ENCODE measurements at places on chromosomes 5 and 9. TPM values are rescaled to one million over a fixed set of nuclear protein-coding genes. Genes with fewer than 3 reads are reported as not detected.

GRCh38 chr5:179451114-179451827 is 99.1 kb upstream of the RUFY1 start:
- DNase-seq = no peak

PHF24 gene
- total RNA-seq = 0.26 TPM

GKAP1 gene
- total RNA-seq = 0.90 TPM

DNA sequence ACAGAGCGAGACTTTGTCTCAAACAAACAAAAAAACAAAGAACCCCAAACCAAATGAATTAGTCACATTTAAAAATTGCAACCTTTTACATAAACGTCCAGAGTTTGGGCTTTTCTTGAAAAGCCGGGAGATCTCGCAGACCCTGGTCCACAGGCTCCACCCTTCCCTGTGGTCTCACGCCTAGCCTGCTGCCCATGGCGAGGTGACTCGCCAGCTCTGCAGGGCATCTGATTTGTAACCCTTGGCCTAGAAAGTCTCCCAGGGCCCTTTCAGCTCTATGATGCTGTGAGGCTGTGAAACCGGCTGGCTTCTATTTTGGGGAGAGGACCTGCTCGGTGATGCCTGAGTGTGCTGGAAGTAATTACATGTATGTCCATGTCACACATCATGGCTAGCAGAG is 44.7 kb upstream of the PHYKPL start:
- no peak for DNase-seq

GRCh38 chr5:151039665-151040064 is 19.3 kb downstream of the GPX3 start:
- no peak for DNase-seq

SH3RF2 gene
- total RNA-seq = 6.3 TPM

DNA sequence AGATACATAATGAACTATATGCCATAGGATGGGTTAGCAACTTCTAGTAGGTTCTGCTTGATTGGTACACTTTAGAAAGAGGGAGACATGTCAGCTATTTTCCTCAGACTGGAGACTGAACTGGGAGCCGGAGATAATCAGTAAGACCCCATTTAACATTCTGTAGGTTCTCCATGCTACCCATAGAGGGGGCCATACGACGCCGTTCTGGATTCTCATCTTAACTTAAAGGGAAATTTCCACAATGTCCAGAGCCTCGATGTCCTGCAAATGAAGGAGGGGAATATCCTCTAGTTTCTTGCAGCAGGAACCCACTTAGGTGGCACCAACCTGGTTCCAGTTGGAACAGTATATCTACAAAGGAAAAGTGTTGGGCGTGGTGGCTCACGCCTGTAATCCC is 22.3 kb upstream of the NPM1 start:
- no peak for DNase-seq

GRCh38 chr9:127569886-127570401 is 42.1 kb upstream of the STXBP1 start:
- DNase-seq = peak; percentile 71

GRCh38 chr9:214648-215493 is at the start of gene DOCK8:
Gene DOCK8 (plus strand): TSS chr9:214865. CDS start chr9:214977, 112 bp downstream.
- peak; percentile 29 for DNase-seq

DNA sequence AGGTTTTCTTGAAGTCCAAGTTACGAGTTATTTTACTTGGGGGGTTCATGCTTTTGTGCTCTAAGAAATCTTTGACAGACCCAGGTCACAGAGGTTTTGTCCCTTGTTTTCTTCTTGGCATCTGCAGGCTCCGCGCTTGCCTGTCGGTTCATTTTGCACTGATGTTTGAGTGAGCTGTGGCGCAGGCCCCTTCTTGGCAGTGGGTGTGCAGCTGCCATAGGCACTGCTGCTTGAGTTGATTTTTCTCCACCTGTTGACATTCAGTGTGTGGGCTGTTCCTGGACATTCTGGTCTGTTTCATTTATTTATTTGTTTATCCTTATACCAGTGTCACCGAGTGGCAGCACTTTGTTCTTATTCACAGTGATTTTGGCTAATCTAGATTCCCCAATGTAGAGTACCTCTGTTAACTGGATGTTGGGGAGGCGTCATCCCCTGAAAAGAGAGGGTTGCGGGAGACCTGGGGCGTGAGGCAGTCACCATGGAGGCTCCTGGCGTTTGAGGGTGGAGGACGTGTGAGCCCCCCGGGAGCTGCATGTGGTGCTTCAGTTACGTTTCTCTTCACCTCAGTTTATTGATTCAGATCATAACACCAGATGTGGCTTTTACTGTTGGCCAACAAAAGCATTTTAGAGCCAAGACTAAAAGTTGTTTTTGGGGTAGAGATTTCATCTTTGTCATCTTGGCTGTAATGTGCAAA is 121.4 kb upstream of the CACNA1B start:
- no peak for DNase-seq

- DNase-seq = peak; percentile 14
Measured at GRCh38 chr9:76456202-76456926, 2.6 kb upstream of the GCNT1 start.

DNA sequence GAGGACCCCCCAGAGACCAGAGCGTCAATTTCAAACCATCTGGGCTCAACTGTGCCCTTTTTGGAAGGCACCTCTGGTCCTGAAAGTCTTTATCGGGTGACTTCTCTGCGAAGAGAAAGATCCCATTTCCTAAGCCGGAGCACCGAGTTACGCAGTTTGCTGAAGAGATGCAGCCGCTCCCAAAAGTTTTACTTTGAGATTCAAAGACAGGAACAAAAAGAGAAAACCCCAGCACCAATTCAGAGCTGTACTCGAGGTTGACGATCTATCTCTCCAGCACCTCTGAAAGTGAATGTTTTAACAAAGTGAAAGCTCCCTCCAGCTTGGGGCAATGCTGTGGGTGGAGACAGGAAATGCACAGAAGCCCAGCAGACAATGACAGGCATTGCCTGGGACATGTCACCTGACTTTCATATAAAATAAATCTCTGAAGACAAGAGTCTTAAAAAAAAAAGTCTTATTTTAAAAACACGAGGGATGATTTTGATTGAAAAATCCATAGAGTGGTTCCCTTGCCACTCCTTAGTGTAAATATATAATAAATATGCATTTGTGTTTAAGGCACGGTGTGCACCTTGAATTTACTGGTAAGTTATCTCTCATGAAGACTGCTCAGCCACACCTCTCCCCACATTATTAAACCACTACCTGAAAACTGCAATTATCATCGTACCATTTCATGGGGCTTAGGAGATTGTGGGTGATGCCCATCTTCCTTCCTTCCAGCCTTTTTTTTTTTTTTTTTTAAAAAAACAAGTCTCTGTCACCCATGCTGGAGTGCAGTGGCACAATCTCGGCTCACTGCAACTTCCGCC is 79.9 kb downstream of the FNBP1 start:
- DNase-seq = peak; percentile 29

GRCh38 chr5:143148771-143149170 is 254.7 kb downstream of the NR3C1 start:
- peak; percentile 78 for DNase-seq

- no peak for DNase-seq
Measured at GRCh38 chr5:61215996-61216395, 53.7 kb upstream of the SMIM15 start.

DNA sequence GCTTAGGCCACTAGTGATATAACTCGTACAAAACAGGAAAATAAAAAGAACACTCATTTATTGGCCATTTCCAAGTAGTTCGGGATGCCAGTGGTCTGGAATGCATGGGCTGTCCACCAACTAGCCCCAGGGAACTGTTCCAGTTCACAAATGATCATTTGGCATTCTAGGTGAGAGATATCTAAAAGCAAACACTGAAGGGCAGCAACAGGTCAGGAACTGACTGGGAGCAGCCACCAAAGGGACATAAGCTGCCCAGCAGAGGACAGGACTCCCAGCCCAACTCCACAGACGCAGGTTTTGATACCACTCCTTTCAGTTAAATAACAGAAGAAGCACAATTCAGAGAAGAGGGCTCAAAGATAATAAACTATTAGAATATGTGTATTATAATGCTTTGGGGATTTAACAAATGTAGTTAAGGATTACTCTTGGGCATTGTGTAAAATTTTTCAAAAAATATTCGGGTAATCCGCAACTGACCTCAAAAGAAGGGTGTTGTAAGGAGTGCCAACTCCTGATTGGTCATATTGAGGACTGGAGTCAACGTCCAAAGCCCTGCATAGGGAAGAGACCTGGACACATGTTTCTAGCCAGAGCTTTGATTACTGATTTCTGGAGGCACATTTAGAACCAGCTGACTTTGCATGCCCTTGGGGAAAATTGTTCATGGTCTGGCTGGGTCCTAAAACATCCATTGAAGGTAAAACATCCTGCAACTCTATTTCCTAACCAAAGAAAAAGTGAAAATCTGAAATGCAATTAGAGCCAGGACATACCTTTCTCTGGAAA is 320.0 kb downstream of the DNAH5 start:
- DNase-seq = no peak

- DNase-seq = no peak
Measured at GRCh38 chr9:75604661-75605060, 285.8 kb upstream of the PCSK5 start.

GRCh38 chr9:21549251-21549765 is 67.2 kb upstream of the IFNE start:
- peak; percentile 92 for DNase-seq

DNA sequence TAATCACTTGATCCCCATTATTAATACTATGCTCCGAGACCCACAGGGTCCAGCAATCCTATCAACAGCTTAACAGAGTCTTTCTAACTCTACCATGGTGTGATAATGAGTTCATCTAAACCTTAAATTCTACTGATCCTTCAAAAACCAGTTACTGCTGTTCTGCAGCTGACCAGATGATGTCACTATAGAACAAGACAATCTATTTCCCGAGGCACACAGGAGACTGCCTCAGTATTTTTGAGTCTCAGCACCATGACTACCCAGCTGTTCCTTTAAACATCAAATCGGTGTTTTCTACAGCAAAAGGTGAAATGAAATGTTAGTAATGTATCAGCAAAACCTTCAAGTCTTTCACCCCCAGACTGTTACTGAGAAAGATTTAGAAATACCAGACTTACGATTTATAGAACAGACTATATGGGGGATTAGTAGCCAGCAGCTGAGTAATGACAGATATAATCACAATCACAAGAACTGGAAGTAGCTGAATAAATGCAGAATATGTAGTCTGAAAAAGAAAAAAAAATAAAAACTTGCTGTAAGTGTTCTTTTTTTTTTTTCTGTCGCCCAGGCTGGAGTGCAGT is 16.9 kb downstream of the DNAJC18 start:
- peak; percentile 70 for DNase-seq

DNA sequence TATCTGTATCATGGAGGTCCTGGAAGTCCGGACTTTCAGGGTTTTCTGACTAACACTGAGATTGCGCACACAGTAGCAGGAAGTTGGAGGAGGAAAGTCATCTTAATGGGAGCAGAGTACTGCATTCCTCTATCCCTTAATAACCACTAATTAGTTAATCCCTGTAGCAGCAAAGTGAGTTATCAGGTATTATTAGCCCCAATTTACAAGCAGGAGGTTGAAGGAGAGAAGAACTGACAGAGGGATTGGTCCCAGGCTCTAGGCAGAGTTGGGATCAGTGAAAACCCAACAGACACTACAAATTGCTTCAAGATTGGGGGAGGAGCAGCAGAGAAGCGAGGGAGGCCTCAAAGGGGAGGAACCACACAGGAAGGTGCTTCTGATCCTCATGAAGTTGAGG is 74.5 kb upstream of the XPA start:
- DNase-seq = no peak

DNA sequence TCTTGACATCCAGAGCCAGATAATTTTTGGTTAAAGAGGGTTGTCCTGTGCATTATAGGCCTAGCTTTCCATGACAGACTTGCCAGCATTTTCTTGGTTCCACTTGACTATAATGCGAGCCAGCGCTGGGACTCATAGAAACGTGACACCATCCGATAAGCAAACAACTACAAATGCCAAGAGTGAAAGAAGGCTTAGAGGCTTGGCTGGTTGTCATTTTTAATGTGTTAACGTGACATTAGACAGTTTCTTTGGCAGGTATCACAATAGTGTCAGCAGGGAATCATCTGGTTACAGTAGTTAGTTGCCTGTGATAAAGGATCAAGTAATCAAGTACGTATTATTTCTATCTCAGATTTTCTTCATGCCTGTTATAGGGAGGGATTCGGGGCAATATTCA is 20.0 kb upstream of the LIFR start:
- no peak for DNase-seq

GRCh38 chr9:125749951-125750626 is 2.9 kb downstream of the PBX3 start:
- DNase-seq = peak; percentile 39

DNA sequence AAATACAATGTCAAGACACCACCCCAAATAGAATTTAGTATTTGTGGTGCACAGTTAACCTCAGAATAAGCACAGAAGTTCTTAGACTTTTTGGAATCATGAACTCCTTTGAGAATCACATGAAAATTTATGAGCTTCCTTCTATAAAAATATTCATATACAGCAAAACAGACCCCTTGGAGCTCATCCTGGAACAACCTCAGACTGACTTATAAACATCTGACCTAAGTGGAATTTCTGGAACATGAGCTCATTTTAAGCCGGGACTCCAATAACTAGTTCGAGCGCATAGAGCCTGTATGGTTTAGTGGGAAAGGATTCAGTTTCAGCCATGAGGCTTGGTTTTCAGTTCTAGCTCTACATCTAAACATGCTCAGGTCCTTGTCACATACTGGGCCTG is 192.3 kb downstream of the DEPDC1B start:
- no peak for DNase-seq

DNA sequence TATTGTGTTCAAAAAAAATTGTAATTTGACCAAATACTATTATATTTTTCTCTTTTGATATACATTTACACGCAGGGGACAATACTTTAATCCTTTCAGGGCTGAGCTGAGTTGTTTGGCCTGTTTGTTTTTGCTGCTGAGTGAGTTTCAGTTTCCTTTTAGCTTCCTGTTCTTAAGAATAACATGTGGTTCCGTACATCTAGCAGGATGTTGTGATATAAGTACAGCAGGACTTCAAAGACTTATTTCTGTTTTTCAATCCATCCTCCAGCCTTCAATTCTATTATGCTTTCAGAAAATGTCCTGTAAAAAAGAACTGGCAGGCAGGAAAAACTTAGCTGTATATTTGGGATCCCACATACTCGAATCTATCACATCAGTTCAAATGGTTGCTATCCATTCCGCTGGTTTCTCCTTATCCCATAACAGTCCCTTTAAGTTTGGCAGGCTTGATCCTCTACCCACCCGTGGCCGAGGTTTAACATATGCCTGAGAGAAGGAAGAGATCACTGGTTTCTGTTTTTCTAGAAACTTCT is 1037.3 kb upstream of the ACO1 start:
- peak; percentile 59 for DNase-seq

DNA sequence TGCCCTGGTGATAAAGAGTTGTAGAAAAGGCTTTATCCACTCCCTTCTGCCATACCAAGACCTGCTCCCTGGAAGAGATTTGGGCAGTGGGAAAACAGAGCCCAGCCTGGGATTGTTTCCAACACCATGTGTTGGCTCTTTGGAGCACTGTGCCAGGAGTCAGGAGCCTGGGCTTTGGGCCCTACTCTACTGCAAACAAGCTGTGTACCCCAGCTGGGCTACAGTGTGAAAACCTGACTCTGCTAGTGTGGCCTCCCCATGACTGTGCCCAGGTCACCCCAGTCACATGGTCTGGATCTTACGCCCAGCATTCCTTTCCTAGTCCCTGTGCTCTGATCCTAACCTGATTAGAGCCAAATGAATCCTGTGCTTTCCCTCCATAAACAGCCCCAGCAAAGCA is 39.3 kb upstream of the SHB start:
- DNase-seq = no peak

- DNase-seq = no peak
Measured at GRCh38 chr5:3220201-3220600, 375.4 kb upstream of the IRX1 start.

Data from bronchial epithelial cell (primary cell).